Sigmoid colon (tissue), 7 donors: ENCODE measurements at places on chromosomes 16 and 17. TPM values are rescaled to one million over a fixed set of nuclear protein-coding genes. Genes with fewer than 3 reads are reported as not detected.

NLRC3 gene
- total RNA-seq: not detected

KRTAP9-2 gene
- total RNA-seq: not detected

SHBG gene
- not detected for total RNA-seq

- no peak for DNase-seq
Measured at GRCh38 chr17:57488856-57489255, 232.5 kb downstream of the MSI2 start.

DNA sequence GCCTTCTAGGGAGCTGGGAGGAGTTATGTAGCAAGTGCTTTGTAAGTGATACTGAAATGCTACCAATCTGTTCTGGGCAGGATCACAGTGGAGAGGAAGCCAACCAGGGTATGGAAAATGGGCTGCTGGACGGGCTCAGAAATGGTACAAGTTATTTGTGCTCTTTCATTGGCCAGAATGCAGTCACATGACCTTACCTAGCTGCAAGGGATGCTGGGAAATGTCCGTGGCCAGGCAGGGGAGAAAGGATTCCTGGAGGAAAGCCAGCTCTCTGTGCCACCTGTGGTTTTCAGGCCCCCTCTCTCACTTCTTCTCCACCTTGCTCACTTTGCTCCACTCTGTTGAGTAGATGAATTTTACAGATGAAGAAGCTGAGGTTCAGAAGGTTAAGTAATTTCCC, 4.8 kb downstream of the EEF2K start:
- DNase-seq: no peak

DNA sequence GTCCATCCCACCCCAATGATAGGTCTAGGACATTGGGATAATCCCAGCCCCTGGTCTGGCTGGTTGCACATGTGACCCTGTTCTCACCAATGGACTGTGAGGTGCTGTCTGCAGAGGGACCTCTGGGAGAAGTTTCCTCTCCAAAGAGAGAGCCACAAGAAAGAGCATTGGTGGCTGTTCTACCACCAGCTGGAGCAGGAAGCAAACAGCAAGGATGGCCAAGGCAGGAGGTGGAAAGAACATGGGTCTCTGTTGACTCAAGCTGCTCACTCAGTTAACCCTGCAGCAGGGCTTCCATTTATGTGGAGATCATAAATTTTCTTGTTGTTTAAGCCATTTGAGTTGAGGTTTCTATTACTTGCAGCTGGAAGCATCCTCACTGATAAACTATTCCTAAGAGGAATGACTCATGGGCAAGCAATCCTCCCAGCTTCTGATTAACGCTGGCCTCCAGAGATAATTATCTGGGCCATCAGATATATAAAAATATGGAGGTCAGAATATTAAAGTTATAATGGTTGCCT, 52.6 kb downstream of the CYB5B start:
- DNase-seq: no peak

GRCh38 chr17:41710472-41711090, 1.6 kb upstream of the GAST start:
- DNase-seq: no peak

- DNase-seq: peak; percentile 52
Measured at GRCh38 chr16:3656491-3657468, 2.3 kb downstream of the DNASE1 start.

DNA sequence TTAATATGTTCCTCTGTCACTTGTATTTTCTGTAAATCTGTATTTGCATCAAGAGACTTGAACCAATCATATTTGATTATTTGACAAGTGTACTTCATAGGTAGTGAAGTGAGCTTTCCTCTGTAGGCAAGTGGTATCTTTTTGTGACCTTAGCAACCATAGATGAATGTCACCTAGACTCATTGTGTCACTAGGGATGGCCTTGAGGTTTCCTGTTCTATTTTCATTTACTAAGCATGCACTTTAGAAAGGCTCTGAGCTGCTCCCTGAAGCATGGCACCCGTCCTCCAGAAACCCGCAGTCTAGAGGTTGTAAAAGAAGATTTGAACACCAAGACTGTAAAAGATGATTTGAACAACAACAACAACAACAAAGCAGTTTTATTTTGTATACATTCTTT, 151.7 kb downstream of the PRKCB start:
- no peak for DNase-seq

GRCh38 chr17:37322826-37323561, 52.8 kb upstream of the C17orf78 start:
- no peak for DNase-seq

- peak; percentile 71 for DNase-seq
Measured at GRCh38 chr17:77555741-77556291, 402.7 kb upstream of the TNRC6C start.
